ENCODE measurements at places on chromosomes 3 and 15.

DNA sequence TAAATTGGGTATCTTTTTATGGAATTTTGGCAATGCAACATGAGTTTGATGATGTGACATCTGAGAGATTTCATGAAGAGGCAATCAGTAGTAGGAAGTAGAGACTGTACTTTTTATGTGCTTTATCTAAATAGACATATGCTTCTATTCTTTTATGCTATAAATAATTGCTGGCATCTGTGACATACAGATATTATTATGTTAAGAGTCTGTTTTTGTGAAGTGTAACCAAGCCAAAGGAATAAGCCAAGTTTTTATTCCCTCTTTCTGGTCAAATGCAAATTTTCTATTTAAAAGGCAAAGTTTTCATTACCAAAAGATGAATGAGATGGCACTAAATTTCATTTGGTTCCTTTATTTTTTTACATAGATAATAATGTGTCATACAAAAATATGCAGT lies 32.4 kb downstream of the PYDC2 start:
- DNase-seq: no peak

- DNase-seq: no peak
These were observed 43.8 kb upstream of the FGD5 start for GRCh38 chr3:14775011-14775410.

DNA sequence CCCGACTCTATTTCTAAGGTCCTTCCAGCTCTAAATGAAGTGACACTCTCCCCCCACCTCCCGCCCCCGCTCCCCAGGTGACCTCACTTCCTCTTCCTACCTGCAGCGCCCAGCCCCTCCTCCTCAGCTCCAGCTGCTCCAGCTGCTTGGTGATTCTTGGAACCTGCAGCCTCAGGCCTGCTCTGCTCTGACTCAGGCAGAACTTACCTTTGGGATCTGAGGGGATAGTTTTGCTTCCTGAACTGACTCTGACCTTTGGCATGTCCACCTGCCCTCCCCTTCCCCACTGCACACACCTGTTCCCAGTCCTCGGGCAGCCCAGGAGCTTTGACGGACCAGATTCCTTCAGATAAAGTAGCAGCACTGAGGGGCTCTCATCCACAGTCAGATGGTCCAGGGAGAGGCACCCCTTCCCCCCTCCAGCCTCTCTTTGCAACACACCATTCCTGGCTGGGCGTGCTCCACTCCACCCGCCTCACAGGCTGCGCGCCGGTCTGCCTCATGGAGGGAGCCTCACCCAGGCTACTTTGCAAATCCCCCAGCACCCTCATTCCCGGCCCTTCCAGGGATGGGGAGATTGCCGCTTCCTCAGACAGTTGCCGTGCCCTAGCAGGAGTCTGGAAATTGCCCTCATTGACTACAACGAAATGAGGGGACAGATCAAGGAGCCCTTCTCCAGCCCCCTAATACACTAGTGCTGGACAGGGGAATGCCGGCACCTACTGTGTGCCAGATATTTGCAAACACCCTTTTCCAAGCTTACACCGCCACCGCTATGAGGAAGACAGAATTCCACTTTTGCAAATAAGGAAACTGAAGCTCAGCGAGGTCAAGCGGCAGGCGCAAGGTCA lies 692 bp upstream of the C15orf39 start:
- peak; percentile 71 for DNase-seq

DNA sequence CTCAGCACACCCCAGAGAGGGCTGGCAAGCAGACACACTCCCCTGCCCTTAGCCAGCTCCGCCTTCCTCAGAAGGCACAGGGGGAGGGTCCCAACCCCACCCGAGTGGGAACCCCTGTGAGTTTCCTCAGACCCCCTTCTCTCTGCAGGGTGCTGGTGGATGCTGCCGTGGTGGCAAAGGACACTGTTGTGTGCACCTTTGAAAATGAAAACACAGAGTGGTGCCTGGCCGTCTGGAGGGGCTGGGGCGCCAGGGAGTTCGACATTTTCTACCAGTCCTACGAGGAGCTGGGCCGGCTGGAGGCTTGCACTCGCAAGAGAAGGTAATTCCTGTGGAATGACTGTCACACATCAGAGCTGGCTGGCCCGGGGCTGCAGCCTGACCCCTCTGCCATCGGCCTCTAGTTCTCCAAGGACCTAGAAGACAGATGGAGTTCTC lies 149.4 kb downstream of the LRRK1 start:
- DNase-seq: no peak

DNA sequence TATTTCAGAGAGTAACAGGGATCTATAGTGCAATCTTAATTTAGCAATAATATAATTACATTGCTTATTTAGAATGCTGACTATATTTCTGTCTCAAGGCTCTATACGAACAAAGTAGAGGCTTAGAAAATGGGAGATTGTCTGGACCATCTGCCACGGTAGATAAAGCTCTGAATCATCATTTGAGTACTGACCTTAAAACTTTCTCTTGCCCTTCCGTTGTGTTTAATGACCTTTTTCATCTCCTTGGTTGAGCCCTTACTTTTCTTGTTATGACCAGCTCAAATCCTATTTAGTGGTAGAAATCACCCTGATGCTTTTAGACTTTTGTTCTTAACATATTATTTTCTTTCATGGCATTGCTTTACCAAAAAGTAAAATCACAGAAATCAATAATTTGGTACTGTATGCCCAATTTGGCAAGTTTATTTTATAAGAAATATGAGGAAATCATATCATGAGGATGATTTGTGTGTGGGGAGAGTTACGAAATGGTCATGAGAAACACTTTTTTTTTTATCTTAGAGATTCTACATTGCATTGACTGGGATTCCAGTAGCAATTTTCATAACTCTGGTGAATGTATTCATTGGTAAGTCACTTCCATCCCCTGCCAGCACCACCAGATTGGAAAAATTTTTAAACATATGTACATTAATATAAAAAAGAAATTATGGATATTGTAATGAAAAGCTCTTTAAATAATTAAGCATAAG lies 11.0 kb downstream of the NDUFB5 start:
- no peak for DNase-seq
